ENCODE measurements at places on chromosomes 2 and 18.
A peak's percentile ranks its signal among the peaks of the same experiment; 100 is the strongest.

DNA sequence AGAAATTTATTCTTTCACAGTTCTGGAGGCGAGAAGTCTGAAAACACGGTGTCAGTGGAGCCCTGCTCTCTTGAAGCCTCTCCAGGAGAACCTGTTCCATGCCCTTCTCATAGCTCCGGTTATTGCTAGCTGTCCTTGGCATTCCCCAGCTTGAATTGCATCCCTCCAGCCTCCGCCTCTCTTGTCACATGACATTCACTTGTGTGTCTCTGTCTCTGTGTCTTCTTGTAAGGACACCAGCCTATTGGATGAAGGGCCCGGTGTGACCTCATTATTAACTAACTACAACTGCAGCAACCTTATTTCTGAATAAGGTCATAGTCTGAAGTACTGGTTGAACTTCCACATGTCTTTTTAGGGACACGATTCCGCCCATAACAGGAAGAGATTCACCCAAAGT, 4.5 kb upstream of the PRSS56 start:
- DNase-seq = no peak

- DNase-seq = no peak
Measured at GRCh38 chr2:185279999-185280398, 458.6 kb upstream of the FSIP2 start.

DNA sequence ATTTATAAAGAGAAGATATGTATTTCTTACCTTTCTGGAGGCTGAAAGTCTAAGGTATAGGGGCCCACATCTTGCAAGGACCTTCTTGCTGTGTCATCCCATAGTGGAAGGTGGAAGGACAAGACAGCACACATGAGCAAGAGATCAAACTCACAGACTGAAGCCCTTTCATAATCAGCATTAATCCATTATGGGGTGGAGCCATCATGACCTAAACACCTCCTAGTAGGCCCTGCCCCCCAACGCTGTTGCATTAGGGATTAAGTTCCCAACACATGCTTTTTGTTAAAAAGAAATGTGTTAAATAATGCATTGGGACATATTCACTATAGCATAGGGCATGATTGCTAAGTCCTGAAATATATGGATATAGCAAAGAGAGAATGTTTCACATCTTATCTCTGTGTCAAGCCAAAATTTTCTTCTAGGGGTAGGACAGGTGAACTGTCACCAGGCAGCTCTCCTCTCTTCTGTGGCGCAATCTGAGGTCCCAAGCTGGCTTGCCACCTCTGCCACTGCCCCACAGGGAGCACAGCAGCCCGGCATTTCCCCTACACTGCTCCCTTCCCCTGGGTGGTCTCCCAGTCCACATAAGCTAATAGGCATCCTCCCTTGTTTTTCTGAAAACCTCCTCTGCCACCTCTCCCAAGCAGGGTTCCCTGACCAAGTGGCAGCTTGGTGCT, 8.3 kb upstream of the CTIF start:
- DNase-seq = no peak

DNA sequence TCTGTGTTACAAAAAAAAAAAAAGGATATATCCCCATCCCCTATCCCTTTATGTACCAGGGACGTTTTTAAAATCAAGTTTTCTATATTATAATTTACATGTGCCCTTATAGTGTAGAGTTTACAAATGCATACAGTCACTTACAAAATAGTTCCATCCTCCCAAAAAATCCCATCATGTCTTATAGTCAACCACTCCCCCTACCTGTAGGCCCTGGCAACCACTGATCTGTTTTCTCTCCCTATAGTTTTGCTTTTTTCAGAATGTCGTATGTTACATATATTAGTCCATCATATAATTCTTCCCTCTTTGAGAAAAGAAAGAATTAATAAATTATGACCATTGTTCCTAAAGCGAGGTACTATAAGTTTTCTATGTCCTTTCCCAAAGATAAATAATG, 17.8 kb downstream of the CFAP210 start:
- DNase-seq = no peak

GRCh38 chr2:23320058-23320457, 64.9 kb upstream of the KLHL29 start:
- DNase-seq = no peak

DNA sequence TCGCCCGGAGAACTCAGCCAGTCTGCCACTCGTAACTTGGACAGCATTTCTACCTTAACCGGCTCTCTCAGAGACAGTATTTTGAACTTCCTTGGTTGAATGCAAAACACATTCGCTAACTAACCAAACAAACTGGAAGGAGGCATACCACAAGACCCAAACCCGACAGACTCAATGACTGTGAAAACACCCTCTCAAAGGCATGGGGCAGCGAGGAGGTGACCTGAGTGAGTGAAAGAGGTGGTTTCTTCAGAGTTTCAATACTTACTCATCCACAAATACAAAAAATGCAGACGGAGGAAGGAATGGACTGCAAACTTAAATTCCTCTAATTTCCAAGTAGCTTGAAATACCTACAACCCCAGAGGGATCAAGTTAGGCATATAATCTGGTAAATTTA, 132.9 kb downstream of the GAREM1 start:
- no peak for DNase-seq

GRCh38 chr2:135227386-135227785, 175.3 kb downstream of the RAB3GAP1 start:
- no peak for DNase-seq

GRCh38 chr2:64054161-64054915, 35.1 kb upstream of the VPS54 start:
- no peak for DNase-seq

DNA sequence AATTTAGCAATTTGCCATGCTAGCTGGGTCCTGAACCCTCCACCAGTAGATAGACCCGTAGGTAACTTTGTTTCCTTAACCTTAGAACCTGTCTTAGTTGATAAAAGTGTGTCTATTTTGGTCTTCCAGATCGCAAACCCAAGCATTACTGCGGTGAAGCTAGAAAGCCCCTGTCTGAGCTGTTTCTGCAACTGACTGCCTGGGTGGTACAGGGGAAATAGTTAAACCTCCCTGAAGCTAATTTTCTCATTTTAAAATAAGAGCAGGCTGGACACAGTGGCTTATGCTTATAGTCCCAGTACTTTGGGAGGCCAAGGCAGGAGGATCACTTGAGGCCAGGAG, 101.7 kb upstream of the MSH2 start:
- no peak for DNase-seq

GRCh38 chr2:234951664-234952269, at the start of gene SH3BP4:
Gene SH3BP4, plus strand, starts transcription at chr2:234952017. Its CDS starts 82,986 bp downstream, at chr2:235035003.
- no peak for DNase-seq

GRCh38 chr2:68468801-68469200, 1.4 kb downstream of the APLF start:
- no peak for DNase-seq

DNA sequence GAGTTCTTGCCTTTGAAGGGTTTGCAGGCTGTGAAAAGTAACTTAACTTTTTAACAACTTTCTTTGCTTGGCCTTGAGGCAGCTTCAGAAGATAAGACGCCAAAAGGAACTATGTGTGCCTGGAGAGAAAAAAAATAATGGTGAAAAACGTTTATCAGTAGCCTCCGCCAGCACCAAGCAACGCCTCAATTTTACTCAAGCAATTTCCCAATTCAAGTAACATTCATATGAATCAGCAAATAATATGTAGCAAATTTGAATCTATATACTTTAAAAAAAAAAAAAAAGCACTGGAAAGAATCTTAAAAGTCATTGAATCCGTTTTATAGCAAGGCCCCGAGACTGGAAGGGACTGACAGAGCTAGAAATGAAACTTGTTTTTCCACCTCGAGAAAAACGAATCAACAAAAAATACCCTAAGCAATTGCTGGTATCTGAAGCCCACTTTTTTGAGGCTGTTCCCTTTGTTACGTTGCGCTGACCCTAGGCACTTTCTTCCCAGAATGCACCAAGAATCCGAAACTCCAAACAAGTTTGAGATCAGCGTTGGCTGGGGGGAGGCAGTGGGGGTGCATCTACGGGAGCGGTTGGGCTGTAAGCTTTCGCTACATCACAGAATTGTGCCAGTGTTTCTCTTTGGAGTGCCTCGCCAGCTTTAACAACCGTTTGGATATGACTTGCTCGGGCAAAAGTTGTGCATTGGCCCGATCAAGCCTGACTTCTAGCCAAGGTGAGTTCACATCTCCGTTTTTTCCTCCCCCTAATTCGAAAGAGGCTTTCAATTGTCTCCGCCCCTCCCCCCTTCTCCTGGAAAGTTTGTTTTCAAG, 2.7 kb upstream of the TGIF1 start:
- DNase-seq = no peak

GRCh38 chr2:70981866-70982810, 3.7 kb downstream of the ANKRD53 start:
- DNase-seq = no peak

DNA sequence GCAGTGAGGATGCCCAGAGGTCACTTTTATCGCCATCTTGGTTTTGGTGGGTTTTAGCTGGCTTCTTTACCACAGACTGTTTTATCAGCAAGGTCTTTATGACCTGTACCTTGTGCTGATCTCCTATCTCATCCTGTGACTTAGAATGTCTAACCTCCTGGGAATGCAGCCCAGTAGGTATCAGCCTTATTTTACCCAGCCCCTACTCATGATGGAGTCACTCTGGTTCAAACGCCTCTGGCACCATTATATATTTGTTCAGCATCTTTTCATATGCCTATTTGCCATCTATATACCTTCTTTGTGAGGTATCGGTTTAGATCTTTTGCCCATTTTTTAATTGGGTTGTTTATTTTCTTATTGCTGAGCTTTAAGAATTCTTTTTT, 7.2 kb upstream of the CCNT2 start:
- no peak for DNase-seq

DNA sequence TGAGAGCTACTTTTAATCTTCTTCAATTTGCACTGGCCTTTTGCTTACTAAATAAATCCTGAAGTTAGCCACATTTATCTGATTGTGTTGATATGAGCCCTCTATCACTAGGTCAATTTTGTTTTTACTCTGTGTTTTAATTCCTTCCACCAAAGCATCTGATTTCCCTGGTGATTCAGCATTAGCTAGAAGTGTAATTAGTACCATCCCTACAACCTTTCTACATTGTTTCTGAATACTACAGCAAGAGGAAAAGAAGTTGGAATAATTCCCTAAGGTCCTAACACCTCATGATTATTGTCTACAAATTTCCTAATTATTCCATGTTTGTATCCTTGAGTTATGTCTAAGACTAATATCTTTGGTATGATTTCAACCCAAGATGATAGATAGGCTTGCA, 1093.6 kb downstream of the SUCLG1 start:
- DNase-seq = no peak

GRCh38 chr18:36828157-36828629, 609 bp downstream of the TPGS2 start:
- DNase-seq = no peak

DNA sequence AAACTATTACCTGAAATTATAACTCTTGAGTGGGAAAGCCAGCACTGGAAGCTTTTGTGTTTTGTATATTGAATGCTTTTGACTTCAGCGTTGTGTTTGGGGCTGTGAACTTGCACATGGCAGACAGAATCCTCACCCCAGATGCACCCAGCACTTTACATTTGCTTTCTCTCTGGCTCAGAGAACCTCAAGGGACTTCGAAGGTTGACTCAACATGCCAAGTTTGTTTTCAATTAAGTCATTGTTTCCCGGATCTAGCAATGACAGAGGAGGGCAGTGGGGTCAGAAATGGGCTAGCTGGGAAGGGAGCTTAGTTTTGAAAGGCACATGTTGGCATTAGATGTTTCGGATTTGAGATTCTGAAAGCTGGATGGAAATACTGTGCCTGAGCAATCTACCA, 22.4 kb downstream of the TET3 start:
- no peak for DNase-seq

GRCh38 chr2:203599509-203599908, 64.4 kb upstream of the RAPH1 start:
- no peak for DNase-seq

- no peak for DNase-seq
Measured at GRCh38 chr18:62538881-62539280, 16.1 kb downstream of the ZCCHC2 start.

GRCh38 chr2:168336786-168337388, 89.5 kb upstream of the STK39 start:
- peak; percentile 19 for DNase-seq

- DNase-seq = no peak
Measured at GRCh38 chr2:233656443-233656842, 15.3 kb upstream of the UGT1A9 start.

DNA sequence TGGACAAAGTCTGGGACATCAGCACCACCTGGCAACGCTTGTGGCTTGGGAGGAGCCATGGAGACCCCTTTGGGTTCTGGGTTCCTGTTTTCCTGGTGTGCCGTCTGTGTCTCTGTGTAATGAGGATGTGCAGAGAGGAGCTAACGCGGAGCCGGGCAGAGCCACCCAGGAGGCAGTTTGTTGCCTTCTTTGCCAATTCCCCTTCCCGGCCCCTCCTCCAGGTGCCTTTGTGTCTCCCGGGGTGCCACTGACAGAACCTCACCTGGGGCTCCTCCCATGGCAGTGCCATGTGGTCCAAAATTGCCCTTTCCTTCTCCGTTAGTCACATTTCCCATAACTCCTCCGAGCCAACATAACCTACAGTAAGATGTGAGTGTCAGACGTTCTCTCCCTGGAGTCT, 13.0 kb downstream of the POMC start:
- DNase-seq = no peak

DNA sequence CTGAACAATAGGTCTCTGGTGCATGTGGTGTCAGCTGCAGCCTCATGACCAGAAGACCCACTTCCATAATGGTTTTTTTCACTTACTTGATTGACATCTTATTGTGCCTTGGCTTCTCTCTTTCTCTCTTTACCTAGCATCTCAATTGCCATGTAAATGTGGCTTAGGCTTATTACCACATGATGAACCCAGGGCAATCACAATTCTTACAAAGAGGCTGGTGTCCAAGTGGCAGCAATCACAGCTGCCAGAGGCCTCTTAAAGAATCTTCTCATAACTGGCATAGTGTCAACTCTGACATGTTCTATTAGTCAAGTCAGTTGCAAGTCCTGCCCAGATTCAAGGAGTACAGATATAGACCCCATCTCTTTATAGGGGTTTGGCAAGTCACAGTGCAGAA, 1224.8 kb downstream of the SUCLG1 start:
- DNase-seq = no peak

DNA sequence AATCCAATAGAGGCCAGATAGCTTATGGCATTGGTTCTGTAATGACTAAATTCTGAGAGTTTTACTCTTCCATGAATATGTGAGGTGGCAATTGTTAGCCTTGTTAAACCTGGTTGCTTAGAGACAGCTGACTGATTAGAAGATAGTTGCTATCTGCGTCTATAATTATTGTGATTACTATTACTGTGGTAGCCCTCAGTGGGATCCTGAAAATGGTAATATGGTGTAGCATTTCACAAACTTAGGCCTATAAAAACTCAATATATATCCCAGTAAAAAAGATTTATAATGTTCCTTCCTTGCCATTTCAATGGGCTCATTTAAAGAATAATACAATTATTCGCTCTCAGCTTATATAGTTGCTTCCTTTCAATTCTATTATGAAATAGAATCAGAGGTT, 405.8 kb upstream of the CDH2 start:
- DNase-seq = no peak

GRCh38 chr2:172381275-172382027, 45.9 kb upstream of the ITGA6 start:
- DNase-seq = no peak

Data from stimulated activated CD8-positive, alpha-beta memory T cell treated with anti-CD3 and anti-CD28 coated beads, Interleukin-7, amount 100 ng/mL, for 1 hour (primary cell).